ENCODE measurements at places on chromosomes 1 and 21.

- no peak for DNase-seq
These were observed 79.3 kb downstream of the DENND1B start for GRCh38 chr1:197695961-197696360.

DNA sequence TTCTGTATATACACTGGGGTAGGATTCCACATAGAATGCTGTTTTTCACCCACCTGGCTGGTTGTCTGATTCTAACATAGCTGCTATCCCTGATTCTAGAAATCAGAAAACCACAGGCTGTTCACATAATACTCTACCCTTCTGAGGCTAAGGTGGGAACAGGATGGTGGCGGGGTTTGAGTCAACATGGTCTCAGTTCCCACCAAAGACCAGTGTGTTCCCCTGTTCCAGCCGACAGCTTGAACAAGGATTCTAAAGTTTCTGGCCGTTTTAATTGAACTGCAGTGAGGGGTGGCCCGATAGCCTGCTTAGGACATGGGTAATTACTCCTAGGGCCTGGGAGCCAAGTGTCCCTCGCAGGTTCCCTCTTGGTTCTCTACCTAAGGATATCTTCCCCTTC is 38.4 kb downstream of the PEX14 start:
- no peak for DNase-seq

DNA sequence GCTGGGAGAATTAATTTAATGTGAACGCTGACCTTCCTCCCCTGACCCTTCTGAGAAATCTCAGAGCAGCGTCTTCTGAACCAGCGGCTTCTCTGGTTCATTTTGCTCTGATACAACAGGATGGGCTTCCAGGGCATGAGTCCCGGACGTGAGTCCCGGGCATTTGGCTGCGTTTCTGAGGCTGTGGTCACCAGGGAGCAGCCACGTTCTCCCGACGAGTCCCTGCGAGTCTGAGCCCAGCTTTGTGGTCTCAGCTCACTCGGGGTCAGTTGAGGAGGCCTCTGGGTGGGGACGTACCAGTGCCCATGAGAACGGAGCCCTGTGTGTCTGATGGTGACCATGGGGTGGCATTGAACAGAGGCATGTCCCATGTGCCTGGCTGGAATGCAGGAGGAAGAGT is 17.7 kb upstream of the OBSCN start:
- no peak for DNase-seq

- no peak for DNase-seq
These were observed 6.1 kb downstream of the SLC16A4 start for GRCh38 chr1:110384581-110385321.

DNA sequence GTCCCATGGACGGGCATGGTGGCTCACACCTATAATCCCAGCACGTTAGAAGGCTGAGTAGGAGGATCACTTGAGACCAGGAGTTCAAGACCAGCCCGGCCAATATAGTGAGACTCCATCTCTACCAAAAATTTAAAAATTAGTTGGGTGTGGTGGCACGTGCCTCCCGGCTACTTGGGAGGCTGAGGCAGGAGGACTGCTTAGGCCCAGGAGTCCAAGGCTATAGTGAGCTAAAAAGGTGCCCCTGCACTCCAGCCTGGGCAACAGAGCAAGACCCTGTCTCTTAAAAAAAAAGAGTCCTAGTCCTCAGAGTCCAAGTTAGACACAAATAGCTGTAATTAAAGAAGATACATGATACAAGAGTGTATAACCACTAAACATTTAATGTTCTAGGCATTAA is 20.1 kb downstream of the TRIT1 start:
- no peak for DNase-seq

- DNase-seq = peak; percentile 3
These were observed 532 bp downstream of the ERO1B start for GRCh38 chr1:236281198-236281653.

GRCh38 chr21:37452227-37452626 is 85.7 kb downstream of the DYRK1A start:
- DNase-seq = no peak

GRCh38 chr1:74468982-74469603 is 43.3 kb downstream of the LRRC53 start:
- DNase-seq = no peak

- no peak for DNase-seq
These were observed 41.8 kb upstream of the RALGPS2 start for GRCh38 chr1:178683291-178683690.

DNA sequence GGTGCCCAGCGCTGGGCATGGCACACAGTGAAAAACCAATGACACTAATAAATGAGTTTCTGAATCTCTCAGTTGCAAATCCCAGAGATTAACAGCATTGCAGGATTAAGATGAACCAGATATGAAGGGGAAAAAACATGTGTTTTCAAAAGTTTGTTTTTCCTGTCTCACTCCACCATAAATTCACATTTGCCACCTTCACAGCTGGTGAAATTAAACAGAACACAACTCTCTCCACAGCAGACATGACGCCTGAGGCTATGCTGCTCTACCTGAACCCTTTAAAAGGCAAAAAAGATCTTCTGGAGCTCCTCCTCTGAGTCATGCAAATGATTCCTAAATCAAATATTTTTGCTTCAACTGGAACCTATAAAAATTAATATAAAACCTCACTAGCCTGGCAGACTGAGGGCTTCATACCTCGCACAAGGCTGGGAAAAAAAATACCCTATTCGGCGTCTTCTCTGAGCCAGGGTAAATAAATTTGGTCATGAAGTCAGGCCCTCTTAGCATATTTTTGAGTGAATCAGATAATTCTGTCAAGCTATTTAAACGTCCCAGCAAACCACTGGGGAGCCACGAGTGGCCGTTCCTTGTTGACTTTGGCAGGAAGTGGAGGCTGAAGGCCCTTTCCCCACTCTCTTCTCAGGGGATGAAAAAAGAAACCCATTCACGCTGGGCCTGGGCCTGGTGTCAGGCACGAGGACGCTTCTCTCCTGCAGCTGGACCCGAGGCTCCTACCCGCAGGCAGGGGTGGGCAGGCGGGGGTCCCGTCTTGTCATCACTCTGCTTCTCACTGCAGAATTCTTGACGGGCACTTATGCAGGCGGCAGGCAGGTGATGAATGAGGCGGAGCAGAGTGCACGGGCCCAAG is 53.0 kb downstream of the DMRTB1 start:
- no peak for DNase-seq

- no peak for DNase-seq
These were observed 121.6 kb upstream of the ADAR start for GRCh38 chr1:154729577-154729976.

- DNase-seq = no peak
These were observed 15.5 kb downstream of the FYB2 start for GRCh38 chr1:56803561-56804156.

GRCh38 chr1:184242507-184242943 is 144.3 kb upstream of the C1orf21 start:
- DNase-seq = no peak

- DNase-seq = no peak
These were observed 52.2 kb downstream of the RERE start for GRCh38 chr1:8765198-8765597.

GRCh38 chr1:91979383-91979782 is 30.2 kb downstream of the BRDT start:
- no peak for DNase-seq

GRCh38 chr1:175167861-175168260 is 24.7 kb downstream of the KIAA0040 start:
- no peak for DNase-seq

GRCh38 chr21:14275702-14276205 is 59.8 kb downstream of the RBM11 start:
- no peak for DNase-seq

GRCh38 chr21:31446226-31446855 is 102.3 kb upstream of the TIAM1 start:
- DNase-seq = peak; percentile 6

GRCh38 chr1:27504588-27505419 is 14.8 kb upstream of the WASF2 start:
- DNase-seq = no peak

GRCh38 chr1:244113532-244114320 is 62.6 kb downstream of the ZBTB18 start:
- DNase-seq = no peak

DNA sequence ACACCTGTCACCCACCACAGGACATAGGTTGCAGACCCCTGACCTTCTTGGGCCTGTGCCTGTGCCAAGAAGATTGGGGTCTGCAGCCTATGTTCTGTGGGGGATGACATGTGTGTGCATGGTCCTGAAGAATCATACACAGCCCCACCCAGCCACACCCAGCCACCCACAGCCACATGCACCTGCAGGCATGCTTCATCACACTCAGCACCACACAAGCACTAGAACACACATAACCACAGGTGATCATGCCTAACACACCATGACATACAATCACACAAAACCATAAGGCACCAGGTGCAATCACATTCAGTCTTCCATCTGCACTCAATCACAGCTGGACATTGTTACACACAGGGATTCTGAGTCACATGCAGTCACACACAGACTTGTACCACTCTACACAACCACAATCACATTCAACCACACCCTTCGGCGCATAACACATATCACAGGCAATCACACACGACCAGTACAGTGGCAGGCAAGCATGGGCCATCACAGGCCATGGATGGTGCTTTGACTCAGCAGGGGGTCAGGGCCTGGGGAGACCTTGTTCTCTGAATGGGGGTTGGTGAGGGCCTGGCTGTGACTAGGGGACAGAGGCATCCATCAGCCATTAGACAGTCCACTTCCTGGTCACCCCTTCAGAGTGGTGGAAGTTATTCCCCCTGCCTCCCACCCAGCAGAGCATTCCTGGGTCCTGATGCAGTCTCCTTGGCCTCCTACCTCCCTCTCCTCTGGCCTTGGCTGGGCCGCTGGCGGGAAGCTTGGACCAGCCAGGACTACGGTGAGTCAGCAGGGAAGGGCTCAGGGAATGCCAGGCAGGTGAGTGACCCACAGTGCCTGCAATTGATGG is 44.3 kb upstream of the EPS8L3 start:
- no peak for DNase-seq

DNA sequence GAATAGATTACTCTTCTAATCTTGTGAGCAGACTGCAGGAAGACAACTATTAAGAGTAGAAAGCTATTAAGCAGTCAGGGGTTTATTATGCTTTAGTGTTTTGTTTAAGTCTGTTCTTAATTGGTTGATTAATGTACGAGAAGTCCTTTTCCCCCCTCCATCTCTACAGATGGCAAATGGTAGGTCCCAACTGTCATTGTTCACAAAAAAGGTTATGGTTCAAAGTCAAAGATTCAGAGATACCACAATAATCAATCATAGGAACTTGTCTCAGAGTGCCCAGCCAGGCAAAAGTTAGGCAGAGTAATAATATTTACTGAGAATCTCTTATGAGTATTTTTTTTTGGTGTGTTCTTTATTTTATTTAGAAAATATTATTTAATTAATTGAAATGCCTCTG is 26.8 kb downstream of the NFIA start:
- DNase-seq = no peak

- DNase-seq = no peak
These were observed 10.2 kb downstream of the SMPDL3B start for GRCh38 chr1:27945020-27945419.

DNA sequence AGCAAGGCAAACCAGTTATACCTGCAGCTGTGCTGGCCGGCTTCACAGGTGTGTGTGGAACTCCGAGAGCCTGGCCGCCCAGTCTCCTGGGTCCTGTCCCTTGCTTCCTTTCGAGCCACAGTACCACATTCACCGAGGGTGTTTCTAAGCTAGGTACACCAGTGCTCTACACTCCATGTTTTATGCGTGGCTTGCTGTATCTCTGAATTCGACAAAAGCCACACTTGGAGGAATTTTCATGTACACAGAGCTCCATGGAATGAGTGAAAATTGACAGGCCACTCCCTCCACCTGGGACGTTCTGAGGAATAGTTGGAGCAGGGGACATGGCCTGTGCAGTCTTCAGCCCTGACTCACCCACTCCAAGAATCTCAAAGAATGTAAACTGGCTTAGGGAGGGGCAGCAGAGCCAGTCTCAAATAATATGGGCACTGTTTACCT is 14.0 kb downstream of the ETS2 start:
- no peak for DNase-seq

GRCh38 chr21:31728191-31728590 is 3.7 kb downstream of the SCAF4 start:
- no peak for DNase-seq

- DNase-seq = no peak
These were observed 582.4 kb downstream of the PLA2G4A start for GRCh38 chr1:187411118-187411517.
